ENCODE measurements at places on chromosomes 3 and 15.

GRCh38 chr3:50089609-50089945 lies 858 bp downstream of the RBM5 start:
- no peak for DNase-seq

DNA sequence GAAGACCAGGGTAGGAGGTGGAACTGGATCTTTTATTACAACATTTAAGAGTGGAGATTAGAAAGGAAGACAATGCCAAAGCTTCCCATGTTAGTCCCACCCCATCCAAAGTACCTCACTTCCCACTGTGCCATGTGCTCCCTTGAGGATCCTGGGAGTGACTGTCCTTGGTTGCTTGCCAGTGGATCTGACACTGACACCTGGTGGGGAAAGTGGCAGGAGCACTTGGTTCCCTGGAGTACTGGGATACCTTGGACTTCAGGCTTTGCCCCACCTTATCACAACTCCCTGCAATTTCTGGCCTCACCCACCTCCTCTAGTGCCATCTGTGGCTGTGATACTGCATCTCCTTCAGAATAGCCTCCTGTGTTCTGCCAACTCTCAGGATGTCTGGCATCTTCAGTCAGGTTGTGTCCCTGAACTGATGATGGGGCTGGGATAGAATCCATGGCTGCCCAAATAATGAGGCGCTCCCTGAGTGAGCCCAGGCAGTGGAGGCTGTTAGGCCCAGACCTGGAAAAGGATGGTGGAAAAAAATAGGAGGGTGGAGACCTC lies 1.3 kb downstream of the ELL3 start:
- peak; percentile 57 for DNase-seq

- DNase-seq, result peak; percentile 71
Measured at GRCh38 chr3:30989276-30990030, 95.0 kb upstream of the GADL1 start.

DNA sequence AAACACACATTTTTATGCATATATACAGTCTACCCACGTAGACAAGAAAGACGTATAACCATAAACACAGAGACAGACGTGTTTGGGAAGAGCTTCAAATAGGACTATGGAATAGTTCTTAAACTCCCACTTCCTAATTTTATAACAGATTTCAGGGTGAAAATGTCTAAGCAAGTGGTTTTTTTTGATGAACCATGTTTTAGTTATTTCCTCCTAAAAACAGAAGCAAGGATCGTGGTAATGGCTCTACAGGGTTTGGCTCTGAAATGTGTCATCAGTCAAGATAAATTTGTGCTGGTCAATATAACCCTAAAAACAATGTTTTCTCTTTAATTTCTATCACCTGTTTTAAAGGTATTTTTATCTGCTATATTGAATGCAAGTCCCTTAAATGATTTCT lies 58.2 kb downstream of the FMN1 start:
- no peak for DNase-seq

GRCh38 chr3:53493963-53494791 lies at the start of gene CACNA1D:
Gene CACNA1D, plus strand, starts transcription at chr3:53494611. Its CDS starts 556 bp downstream, at chr3:53495167.
- DNase-seq, result peak; percentile 64

DNA sequence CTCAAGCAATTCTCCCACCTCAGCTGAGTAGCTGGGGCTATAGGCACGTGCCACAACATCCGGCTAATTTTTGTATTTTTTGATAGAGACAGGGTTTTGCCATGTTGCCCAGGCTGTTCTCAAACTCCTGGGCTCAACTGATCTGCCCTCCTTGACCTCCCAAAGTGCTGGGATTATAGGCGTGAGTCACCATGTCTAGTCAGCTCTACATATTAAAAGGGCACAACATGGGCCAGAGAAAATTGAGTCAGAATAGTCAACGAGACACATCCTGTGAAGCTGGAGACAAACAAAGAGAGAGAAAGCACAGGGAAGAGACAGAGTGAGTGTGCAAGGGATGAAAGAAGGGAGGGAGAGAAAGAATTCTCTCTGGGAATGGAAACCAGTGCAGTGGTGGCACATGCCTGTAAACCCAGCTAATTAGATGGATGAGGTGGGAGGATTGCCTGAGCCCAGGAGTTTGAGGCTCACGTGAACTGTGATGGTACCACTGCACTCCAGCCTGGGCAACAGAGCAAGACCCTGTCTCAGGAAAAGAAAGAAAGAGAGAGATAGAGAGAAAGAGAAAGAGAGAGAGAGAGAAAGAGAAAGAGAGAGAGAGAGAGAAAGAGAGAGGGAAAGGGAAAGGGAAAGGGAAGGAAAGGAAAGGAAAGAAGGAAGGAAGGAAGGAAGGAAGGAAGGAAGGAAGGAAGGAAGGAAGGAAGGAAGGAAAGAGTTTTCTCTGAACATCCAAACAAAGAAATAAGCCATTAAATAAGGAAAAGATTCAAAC lies 107.2 kb upstream of the SLC25A36 start:
- no peak for DNase-seq

DNA sequence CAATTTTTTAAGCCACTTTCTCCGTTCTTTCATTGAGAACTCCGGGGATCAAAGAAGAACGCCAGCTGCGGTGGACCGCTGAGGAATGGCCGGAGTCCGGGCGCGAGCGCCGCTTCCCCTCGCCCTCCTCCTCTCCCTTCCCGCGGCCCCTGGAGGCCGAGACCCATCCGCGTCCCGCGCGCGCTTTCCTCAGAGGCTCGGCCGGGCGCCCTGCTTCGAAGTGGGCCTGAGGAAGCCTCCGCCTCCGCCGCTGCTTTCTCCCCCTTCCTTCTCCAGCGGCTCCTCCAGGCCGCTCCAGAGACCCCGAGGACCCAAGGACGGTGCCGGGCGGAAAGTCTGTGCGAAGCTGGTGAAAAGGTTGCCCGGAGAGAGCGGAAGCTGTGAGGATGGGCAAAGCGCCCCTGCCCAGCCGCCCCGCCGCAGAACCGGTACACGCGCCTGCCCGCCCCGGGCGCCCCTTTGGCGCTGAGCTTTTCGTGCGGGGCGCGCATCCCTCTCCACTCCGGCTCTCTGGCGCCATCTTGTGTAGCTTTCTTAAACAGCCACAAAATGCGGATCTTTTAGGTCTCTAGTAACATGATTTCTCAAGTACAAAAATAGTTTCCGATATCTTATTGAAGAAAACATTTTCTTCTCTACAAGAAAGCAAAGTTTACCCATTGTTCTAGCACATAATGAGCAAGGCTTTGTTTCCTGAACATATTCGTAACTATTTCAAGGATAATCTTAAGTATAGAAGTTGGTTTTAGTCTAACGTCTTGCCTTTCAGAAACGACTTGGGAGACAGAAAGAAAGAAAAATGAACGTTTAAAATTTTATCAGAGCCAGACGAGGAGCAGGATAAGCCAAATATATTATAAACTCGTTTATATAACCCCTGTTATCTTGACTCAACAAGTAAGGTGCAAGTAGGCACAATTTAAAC lies 59.2 kb upstream of the FAM174B start:
- DNase-seq, result peak; percentile 77

GRCh38 chr3:146050691-146051090 lies 110.3 kb downstream of the PLOD2 start:
- no peak for DNase-seq

DNA sequence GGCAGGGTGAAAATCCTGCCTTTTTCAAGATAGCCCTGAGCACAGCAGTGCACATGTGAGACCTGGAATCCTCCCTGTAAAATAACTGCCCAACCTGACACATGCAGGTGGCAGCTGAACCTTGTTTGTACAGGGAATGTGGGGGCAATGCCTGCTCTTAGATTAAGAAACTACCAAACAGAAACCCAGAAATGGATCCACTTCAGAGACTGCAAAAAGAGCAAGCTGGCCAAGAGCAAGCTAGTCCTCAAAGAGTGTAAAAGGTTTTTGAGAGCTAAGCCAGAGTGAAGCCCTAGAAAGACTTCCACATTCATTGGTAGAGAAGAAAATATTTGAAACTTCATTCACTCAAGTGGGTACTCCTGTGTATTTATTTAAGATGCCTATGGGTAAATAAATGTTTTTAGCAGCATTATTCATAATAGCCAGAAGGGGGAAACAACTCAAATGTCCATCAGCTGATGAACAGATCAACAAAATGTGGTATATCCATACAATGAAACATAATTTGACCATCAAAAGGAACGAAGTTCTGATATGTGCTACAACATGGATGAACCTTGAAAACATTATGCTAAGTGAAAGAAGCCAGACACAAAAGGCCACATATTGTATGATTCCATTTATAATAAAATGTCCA lies 96.0 kb upstream of the TSC22D2 start:
- no peak for DNase-seq

DNA sequence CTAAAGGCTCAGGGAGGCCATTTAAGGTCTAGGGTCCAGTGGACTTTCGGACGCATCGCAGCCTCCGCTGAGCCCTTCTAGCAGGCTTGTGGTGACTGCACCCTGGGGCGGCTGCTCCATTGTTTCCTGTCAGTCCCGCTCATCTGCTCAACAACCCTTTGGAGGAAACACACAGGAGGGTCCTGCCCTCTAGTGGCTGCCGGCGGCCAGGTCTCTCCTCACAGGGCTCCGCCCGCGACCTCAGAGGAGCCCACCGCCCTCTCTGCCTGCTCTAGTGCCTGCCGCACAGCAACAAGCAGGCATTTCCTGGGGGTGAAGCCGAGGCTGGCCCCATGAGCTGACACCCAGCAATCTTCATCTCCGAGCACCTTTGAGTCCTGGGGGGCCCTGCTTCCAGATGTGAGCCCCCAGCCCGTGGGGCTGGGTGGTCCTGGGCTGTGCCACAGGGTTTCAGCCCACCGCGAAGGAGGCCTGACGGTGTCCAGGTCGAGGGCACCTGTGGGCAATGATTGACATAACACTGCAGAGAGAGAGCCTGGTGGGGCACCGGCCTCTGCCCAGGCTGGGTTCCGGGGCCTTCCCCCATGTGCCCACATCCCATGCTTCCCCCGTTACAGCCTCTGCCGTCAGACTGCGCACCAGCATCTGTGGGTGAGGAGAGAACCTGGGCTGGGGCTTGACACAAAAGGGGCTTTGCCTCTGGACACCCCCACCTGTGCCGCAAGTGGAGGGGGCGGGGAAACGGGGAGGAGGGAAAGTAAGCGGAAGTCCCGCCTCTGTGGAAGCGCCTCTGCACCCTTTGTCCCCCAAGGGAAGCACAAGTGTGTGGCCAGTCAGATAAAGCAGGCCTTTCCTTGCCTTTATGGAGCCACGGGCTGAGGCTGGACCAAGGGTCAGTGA lies 27.0 kb upstream of the SFMBT1 start:
- DNase-seq, result peak; percentile 71

DNA sequence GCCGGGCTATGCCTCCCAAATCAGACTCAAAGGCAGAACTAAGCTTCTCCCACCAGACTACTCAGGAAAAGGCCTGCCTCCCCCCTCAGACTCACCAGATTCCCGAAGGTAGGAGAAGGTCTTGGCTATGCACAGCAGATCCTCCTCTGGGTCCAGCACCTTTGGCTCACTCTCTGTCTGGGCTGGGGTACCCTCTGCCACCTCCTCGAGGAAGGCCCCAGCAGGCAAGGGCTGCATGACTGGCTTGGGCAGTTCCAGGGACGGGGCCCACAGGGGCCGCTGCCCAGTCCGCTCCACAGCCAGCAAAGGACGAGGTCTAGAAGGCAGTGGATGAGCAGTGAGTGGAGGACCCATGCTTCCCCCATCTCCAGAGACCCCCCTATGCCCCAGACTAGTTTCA lies 3.3 kb downstream of the CISH start:
- no peak for DNase-seq

DNA sequence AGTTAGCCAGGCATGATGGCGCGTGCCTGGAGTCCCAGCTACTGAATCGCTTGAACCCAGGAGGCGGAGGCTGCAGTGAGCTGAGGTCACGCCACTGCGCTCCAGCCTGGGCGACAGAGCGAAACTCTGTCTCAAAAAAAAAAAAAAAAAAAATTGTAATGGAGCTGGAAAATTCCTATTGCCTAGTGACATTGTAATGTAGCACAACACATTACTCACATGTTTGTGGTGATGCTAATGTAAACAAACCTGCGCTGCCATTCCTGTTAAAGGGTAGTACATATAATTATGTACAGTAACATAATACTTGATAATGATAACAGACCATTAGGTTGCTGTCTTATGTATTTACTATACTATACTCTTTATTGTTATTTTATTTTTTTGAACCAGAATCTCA lies 39.1 kb downstream of the KNL1 start:
- no peak for DNase-seq

DNA sequence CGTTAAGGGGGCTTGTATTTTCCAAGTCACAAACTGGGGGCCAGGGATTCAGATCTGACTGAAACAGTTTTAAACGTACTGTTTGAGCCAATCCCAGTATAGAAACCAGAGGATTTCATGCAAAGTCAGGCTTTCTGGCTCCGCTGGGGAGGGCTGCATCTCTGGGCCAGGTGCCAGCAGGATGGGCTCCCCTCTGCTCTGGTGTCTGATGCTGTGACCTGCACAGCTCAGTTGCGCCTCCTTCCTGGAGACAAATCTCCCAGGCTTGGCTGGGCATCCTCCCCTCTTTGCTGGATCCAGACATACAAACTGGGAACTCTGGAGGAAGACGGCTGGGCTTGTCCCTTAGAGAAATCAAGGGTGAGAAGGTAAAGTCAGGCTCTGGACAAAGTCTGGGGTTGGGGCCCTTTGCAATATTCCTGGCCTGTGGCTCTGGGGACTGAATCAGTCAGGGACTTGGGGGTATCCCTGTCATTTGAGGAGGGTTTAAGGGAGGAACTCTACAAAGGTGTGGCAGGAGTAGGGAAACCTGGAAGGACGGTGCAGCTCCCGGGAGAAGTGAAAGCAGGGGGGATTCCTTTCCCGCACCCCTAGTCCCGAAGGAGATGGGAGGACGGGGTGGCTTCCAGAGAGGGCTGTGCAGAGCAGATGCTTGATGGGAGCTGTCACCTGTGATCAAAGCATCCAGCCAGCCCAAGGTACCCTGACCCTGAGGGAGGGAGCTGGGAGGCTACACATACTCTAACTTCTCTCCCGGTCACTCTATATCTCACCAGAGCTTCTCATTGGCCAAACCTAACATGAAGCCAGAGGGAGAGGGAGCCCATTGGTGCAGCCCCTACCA lies 114.8 kb upstream of the ATP2B2 start:
- DNase-seq, result no peak

- no peak for DNase-seq
Measured at GRCh38 chr3:100927775-100928174, 65.4 kb downstream of the ABI3BP start.

DNA sequence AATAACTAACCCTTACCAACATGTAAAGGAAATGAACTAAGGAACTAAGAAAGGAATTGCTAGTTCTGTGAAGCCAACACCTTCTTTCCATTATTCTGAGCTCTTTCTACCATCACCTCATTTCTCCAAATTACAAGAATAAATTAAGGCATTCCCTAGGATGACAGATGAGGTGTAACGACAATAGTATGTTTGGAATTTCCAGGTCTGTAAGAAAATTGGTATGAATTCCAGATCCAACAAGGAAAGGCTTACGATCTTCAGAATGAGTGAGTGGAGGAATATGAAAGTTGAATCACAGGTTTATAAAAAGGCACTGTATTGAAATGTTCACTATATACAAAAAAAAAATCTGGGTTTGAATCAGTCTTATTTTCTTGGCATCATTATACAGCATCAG lies 4.5 kb upstream of the NANOGP8 start:
- DNase-seq, result no peak

GRCh38 chr3:50378024-50378423 lies 18.7 kb upstream of the TMEM115 start:
- DNase-seq, result no peak

All from NCI-H2081 (cell line).